ENCODE measurements at places on chromosomes 2 and 18.

DNA sequence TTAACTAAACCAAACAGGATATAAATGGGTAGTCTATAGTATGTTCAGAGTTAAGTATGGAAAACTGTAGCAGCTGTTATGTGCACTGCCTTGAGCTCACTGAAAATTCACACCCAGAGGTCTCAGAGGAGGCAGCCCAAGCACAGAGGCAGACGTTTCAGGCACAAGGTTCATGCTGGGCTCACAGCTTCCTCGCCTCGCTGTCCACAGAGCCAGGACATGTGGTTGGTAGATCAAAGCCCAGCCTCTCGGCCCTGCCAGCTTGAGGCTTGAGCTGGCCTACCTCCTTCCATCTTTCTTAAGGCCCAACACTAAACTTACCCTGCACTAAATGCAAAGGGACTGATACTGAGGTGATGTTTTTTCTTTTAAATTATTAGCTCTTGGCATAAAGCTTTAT, 43.7 kb downstream of the PRELID3A start:
- DNase-seq: no peak

DNA sequence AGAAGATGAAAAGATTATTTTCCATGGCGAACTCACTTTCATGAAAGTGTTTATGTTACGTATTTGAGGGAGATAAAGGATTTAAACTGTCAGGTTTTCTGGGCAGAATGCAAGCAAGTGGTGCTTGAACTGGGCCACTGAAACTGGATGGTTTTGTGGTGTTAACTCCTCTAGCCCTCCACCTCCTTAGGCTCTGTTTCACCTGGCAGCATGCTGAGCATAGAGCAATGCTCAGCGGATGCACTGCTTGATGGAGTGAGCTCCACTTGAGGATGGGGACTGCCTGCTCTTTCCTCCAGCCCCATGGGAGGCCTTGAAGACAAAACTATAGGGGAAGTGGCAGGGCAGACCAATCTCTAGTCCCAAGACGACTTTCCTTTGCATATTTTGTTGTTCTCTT, 345.8 kb downstream of the TDRD15 start:
- no peak for DNase-seq

GRCh38 chr2:19900931-19901441, 797 bp downstream of the TTC32 start:
- DNase-seq: no peak

DNA sequence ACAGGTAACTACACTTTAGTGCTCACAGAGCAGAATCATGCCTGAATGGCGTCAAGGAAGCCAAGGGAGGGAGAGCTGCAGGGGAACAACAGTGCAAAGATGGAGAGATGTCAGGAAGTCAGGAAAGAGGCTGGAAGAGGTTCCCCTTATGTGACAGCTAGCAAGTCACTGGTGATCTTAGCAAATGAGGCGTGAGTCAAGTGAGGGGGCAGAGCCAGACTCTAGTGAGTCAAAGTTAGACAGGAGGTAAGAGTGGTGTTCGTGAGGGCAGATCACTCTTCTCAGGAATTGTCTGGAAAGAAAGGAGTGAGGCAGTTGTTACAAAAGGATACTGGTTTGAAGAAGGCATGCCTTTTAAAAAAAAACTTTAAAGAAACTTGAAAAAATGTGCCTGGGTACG, 87.1 kb downstream of the MEP1B start:
- DNase-seq: no peak

- no peak for DNase-seq
Measured at GRCh38 chr2:236538242-236538641, 31.4 kb upstream of the ACKR3 start.

GRCh38 chr18:24876266-24876665, 415.8 kb downstream of the HRH4 start:
- no peak for DNase-seq

DNA sequence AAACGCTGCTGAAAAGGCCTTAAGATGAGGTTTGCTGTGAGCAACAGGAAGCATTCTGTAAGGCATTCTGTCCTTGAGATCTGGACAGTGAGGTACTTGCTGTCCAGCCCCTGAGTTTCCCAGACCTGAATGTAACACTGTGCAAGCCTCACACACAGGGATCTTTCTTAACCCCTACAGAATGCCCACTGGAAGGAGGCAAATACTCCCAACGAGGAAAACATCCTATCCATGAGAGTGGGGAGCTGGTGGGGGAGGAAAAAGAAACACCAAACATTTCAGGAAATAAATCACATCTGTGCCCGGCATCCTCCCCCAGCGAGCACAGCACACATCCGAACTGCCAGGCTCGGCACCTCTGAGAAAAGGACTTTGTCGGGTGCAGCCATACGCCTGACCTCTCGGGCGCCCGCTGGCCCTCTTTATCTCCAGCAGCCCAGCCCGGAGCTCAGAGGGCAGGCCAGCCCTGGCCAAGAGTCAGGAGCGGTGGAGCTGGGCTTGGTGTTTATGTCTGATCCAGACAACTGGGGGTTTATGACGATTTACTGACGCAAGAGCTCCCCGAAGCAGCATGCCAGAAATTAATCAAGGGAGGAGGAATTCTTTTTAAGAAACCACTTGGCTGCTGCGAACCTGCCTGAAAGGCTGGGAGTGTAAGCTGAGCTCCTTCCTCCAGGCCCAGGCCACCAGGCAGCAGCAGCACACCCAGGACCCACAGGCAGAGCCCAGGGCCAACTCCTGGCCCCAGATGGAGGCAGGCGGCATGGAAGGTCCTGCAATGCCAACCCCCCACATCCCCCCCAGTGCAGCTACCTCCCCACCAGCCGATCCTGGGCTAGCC, 72.2 kb downstream of the HDAC4 start:
- peak; percentile 63 for DNase-seq

GRCh38 chr2:240898731-240899467, 2.9 kb upstream of the MAB21L4 start:
- no peak for DNase-seq

DNA sequence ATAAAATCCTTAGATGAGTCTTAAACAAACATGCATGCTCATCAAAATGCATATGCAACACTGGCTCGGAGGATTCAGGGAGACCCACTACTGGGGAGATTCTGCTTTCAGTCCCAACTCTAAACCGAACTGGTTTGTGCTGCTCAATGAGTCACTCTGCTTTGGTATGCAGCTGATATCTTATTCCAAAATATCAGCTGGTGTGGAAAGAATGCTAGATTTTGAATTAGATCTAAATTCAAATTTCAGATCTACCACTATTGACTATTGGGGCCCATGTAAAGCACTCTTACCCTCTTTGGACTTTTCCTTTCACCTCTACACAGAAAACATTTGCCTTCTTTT, 39.2 kb upstream of the TTN start:
- no peak for DNase-seq

- DNase-seq: no peak
Measured at GRCh38 chr18:48557640-48558174, 18.9 kb downstream of the CTIF start.

GRCh38 chr2:230868161-230868946, 3.6 kb downstream of the ITM2C start:
- DNase-seq: no peak

- no peak for DNase-seq
Measured at GRCh38 chr2:231665245-231666170, 42.8 kb upstream of the PTMA start.

GRCh38 chr2:72952110-72952823, 34.9 kb downstream of the EMX1 start:
- no peak for DNase-seq

- DNase-seq: no peak
Measured at GRCh38 chr2:425243-425642, 137.4 kb upstream of the ALKAL2 start.

GRCh38 chr2:233280114-233280693, 27.4 kb upstream of the SAG start:
- no peak for DNase-seq

DNA sequence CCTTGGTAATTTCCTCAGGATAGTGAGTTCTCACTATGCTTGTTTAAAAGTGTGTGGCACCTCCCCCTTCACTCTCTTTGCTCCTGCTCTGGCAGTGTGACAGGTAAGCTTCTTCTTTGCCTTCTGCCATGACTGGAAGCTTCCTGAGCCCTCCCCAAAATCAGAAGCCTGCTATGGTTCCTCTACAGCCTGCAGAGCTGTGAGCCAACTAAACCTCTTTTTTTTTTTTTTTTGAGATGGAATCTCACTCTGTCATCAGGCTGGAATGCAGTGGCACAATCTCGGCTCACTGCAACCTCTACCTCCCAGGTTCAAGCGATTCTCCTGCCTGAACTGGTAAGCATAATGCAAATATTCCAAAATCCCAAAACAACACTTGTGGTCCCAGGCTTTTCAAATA, 80.0 kb downstream of the SOWAHC start:
- no peak for DNase-seq

DNA sequence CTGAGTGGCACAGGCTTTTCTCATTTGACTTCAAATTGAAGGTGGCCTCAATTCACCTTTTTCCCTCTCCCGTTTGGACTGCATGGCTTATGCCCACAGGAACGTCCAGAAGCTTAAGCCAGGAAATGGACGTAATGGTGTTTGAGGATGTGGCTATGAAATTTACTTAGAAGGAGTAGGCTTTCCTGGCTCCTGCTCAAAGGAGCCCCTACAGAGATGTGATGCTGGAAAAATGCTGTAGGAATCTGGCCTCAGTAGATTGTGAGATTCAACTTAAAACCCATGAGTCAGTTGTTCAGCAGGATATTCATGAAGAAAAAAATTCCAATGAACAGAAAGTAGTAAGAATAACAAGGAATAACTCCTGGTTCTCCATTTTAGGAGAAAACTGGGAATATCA, 129.0 kb downstream of the ICOS start:
- no peak for DNase-seq

DNA sequence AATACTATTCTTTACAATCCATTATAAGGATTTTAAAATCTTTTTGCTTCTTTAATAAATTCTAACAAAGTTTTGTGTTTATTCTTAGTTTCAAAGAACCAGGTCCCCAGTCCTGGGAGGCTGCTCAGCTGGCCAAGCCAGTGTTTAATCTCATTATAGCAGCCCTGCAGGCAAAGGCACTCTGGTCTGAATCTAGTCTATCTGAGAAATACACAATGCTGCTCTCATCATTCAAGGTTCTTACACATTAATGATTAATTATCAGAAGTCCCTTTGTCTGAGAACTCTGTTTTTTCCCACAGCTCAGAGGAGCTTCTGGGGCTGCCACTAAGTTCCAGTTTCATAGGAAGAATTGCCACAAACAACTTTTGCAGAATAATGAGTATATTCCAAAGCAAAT, 27.7 kb downstream of the KCTD18 start:
- no peak for DNase-seq

- DNase-seq: no peak
Measured at GRCh38 chr18:39062426-39062825, 1496.8 kb upstream of the CELF4 start.

DNA sequence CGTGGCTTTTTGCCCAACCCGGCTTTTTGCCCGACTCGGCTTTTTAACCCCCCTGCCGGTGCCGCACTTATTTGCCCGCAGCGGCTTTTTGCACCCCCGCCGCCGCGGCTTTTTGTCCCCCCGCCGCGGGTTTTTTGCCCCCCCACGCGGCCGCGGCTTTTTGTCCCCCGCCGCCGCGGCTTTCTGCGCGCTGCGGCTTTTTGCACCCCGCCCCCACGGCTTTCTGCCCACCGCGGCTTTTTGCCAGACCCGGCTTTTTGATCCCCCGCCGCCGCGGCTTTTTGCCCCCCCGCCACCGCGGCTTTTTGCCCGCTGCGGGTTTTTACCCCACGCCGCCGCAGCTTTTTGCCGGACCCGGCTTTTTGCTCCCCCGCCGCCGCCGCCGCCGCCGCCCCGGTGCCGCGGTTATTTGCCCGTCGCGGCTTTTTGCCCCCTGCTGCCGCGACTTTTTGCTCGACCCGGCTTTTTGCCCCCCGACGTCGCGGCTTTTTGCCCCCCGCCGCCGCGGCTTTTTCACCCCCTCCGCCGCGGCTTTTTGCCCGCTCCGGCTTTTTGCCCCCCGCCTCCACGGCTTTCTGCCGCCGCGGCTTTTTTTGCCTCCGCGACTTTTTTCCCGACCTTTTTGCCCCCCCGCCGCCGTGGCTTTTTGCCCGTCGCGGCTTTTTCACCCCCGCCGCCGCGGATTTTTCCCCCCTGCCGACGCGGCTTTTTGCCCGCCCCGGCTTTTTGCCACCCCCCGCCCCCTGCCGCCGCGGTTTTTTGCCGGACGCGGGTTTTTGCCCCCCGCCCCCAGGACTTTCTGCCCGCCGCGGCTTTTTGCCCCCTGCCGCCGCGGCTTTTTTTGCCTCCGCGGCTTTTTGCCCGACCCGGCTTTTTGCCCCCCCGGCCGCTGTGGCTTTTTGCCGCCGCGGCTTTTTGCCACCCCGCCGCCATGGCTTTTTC, 2786.5 kb downstream of the RPIA start:
- DNase-seq: peak; percentile 79

DNA sequence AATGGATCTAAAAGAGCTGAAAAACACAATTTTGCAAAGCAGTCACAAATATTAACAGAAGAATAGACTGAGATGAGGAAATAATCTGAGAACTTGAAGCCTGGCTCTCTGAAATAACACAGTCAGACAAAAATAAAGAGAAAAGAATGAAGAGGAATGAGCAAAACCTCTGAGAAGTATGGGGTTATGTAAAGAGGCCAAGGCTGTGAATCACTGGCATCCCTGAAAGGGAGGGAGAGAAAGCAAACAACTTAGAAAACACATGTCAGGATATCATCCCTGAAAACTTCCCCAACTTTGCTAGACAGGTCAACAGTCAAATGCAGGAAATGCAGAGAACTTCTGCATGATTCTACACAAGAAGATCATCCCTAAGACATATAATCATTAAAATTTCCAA, 73.5 kb upstream of the LHCGR start:
- no peak for DNase-seq

DNA sequence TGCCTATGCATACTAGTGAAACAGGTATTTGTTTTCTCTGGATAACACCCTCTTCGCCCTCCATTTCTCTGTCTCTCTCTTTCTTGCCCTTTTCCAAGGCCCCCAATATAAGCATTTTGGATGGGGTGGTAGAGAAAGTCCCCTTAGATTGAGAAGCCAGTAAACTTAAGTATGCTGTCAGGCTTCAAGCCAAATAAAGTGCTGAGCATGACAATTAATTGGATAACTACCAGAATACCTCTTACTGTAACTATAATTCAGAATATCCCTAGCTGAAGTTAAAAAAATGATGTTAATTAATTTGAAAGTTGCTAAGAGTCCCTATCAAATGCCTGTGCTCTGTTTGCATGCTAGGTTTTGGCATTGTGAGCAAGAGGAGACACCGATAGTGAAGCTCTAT, 324.8 kb downstream of the PARD3B start:
- DNase-seq: no peak

GRCh38 chr2:25161055-25161781, 7.2 kb downstream of the POMC start:
- DNase-seq: peak; percentile 76

GRCh38 chr2:30266051-30266621, 34.8 kb downstream of the LBH start:
- no peak for DNase-seq

Data from retina (tissue), 1 donor.